ENCODE measurements at places on chromosomes 12 and 14.

GRCh38 chr12:132788375-132789098, 26.9 kb upstream of the ANKLE2 start:
- no peak for DNase-seq

GRCh38 chr14:34361504-34362011, 100.5 kb downstream of the SPTSSA start:
- DNase-seq: no peak

DNA sequence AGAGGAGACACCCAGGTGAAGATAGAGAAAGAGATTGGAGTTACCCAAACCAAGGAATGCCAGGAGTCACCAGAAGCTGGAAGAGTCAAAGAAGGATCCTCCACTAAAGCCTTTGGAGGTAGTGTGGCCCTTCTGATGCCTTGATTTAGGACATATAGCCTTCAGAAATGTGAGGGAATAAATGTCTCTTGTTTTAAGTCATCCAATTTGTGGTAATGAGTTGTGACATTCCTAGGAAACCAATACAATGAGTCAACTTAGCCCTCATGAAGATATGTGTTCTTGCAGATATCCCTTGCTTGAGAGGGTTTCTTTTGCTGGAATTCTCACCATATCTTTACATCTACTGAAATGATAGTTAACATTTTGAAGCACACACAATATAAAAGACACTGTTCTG, 58.8 kb downstream of the CCER1 start:
- no peak for DNase-seq

DNA sequence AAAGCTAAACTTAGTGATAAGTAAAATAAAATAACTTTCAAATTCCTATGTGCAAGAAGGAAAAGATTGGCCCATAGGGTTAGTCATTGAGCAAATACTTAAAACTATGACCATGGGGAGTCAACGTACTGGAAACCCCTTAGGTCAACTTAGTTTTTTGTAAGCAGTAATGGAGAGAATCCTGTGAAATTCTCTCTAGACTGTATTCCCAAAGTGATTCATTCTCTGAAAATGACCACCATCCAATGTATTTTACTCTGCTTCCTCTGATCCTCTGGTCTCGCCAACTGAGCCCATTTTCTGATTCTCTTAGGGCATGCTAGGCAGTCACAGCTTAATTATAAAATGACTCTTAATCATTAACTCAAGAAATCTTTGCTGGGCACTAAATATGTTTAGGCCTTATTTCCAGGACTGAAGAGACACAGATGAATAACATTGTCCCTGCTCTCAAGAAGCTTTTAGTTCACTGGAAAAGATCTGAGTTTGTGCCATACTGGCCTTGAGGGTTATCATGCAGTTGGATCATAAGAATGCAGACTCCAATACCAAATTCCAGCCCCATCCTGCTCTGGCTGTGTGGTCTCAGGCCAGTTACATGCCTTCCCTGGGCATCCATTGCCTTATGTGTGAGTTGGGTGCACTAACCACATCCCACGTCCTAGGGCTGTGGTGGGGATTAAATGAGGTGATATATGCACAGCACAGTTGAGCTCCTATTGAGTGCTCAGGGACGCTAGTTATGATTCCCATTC, 732.4 kb downstream of the AACS start:
- DNase-seq: no peak

GRCh38 chr14:37591311-37591940, 3.6 kb downstream of the FOXA1 start:
- DNase-seq: no peak

- DNase-seq: no peak
Observed at GRCh38 chr12:27498149-27498548, 25.9 kb upstream of the PPFIBP1 start.

DNA sequence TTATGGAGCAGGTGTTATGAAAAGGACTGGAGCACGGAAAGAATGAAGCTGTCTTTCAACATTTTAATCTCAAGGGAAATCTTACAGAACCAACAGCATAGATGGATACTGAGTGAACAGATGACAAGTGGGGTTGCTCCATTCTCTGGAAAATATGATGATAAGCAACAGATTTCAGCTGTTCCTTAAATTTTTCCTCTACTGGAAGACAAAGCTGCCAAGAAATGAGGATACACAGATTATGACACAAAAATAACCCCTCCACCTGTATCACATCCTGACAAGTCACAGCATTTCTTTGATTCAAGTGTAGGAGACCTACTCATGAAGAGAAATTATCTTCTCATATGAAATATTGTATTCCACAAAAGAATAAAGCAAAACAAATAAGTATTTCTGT, 13.0 kb upstream of the TMTC2 start:
- no peak for DNase-seq

DNA sequence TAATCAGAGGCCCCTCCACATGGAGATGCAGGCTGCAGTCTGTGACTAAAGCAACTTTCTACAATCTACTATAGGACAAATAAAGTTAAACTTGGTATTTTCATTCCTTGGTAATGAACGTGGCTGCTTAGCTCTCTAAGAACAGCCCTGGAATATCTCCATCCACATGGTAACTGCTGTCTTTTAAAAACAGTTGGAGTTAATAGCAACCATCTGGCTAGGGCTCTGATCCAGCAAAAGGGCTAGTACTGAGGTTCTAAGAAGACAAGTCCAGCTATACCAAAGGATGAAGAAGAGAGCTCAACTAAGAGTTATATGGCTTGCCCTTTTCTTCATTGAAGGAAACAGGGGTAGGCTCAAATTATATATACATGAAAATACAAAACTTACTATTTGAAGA, 920.1 kb downstream of the FLRT2 start:
- DNase-seq: no peak

DNA sequence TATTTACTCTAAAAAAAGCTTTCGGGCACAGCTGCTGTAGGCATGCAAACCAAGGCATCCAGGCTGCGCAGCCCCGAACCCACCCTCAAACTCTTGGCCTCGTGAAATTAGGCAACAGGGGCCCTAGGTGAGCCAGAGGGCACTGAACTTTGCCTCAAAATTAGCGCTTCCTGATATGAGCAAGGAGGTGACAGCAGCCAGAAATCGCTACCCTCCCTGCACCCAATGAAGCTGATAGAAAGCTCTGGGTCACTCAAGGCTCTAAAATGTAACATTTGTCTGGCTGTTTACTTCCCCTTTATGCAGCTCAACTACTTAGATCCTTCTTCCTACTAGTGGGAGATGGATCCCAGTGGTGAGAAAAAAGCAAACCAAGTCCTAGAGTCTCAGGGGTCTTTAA, 61.8 kb downstream of the PITPNM2 start:
- no peak for DNase-seq

- no peak for DNase-seq
Observed at GRCh38 chr12:120625557-120626419, 14.6 kb upstream of the CABP1 start.

- DNase-seq: peak; percentile 16
Observed at GRCh38 chr14:99127651-99128167, 144.3 kb downstream of the BCL11B start.

DNA sequence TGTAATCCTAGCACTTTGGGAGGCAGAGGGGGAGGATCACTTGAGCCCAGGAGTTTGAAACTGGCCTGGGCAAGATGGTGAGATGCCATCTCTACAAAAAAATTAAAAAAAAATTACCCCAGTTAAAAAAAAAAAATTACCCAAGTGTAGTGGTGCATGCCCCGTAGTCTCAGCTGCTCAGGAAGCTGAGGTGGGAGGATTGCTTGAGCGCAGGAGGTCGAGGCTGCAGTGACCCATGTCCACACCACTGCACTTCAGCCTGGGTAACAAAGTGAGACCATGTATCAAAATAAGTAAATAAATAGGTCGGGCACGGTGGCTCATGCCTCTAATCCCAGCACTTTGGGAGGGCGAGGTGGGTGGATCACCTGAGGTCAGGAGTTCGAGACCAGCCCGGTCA, 128.8 kb downstream of the VRK1 start:
- DNase-seq: no peak

GRCh38 chr12:15858353-15858752, 23.8 kb upstream of the STRAP start:
- no peak for DNase-seq

GRCh38 chr14:50021261-50022031, 94.9 kb downstream of the VCPKMT start:
- DNase-seq: no peak

DNA sequence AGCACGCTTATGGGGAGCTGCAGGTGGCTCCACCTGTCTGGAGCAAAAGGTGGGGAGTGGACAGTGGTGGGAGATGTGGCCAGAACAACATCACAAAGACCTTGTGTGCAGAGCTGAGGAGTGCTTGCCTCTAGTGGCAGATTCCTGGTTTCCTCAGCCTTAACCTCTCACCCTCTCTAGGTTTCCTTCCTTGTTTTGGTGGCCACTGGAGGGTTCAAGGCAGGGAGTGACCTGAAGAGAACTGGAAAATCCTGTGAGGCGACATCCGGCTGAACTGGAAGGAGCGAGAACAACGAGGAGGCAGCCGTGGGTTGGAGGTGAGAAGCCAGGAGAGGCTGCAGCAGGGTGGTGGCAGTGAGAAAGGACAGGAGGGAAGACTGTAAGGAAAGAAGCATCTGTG, 6.3 kb upstream of the FLVCR2 start:
- no peak for DNase-seq

DNA sequence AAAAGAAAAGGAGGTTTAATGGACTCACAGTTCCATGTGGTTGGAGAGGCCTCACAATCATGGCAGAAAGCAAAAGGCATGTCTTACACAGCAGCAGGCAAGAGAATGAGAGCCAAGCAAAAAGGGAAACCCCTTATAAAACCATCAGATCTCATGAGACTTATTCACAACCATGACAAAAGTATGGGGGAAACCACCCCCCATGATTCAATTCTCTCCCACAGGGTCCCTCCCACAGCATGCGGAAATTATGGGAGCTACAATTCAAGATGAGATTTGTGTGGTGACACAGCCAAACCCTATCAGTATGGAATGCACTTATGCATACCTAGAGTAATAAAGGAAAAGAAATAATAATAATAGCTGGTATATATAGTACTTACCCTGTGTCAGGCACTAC, 4.5 kb upstream of the GLIPR1 start:
- no peak for DNase-seq

DNA sequence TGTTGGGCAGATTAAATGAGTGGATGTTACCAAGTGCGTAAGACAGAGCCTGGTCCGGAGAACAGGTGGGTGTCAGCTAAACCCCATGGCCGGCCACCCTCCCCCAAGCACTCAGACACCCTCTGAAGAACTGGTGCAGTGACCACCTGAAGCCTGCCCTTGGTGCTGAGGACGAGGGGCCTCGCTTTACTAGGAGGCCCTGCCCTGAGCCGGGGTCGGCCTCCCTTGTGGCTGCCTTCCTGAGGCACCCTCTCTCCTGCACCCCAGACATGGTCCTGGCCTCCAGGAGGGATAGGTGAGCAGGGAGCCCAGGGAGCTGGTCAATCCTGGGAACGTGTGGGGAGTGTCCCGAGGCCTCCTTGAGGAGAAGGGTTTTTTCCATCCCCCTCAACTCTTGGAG, 4.9 kb upstream of the KIF26A start:
- no peak for DNase-seq

DNA sequence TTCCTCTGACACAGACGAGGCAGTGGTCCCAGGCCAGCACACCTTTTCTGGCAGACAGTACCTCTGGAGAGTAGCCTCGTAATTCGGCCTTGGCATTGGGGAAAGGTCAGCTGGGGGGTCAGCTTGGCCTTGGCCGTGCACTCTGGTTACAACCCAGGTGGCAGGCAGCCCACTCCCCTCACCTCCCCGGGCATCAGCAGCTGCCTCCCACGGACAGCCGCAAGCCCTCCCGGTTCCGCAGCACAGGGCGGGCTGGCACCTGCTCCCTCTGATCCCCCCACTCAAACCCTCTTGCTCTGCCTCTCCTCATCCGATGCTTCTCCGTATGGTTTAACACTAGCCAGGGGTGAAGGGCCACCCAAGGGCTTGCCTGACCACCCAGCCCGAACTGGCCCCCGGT, 50.6 kb downstream of the TEAD4 start:
- DNase-seq: no peak

GRCh38 chr12:55495490-55495889, 3.3 kb downstream of the OR6C68 start:
- DNase-seq: no peak

GRCh38 chr14:64478634-64479250, 13.4 kb downstream of the AKAP5 start:
- no peak for DNase-seq

GRCh38 chr14:92551044-92551841, 37.7 kb downstream of the RIN3 start:
- DNase-seq: no peak

- DNase-seq: no peak
Observed at GRCh38 chr12:100375038-100375735, 18.3 kb downstream of the SLC17A8 start.

DNA sequence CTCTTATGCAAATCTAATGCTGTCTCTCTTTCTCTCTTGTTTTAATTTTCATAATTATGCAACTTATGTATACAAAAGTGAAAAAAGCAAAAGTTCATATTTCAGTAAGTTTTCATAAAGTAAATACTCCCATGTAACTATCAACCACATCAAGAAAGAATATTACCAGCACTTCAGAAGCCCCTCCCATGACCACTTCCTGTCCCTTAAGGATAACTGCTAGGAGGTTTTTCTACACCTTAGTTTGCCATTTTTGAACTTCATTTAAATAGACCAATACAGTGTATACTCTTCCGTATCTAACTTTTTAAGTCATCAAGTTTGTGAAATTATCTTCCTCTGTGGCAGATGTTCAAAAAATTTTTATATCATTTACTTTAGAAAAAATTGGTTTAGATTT, 547 bp upstream of the OR4K15 start:
- DNase-seq: no peak

DNA sequence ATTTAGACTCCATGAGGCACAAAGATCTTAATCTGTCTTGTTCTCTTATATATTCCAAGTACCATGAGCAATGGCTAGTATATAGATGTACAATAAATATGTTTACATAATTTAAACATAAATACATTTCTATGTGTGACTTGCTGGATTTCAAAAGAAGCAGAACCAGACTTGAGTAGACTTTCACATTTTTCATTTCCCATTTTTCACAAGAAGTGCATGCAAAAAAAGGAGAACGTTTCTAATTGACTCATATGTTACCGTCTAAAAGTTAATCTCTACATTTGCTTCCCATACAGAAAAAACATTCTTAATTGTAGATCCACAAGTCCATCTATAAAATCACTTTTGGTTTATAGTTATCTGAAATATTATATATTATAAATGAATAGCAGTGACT, 256.5 kb upstream of the USP15 start:
- no peak for DNase-seq

DNA sequence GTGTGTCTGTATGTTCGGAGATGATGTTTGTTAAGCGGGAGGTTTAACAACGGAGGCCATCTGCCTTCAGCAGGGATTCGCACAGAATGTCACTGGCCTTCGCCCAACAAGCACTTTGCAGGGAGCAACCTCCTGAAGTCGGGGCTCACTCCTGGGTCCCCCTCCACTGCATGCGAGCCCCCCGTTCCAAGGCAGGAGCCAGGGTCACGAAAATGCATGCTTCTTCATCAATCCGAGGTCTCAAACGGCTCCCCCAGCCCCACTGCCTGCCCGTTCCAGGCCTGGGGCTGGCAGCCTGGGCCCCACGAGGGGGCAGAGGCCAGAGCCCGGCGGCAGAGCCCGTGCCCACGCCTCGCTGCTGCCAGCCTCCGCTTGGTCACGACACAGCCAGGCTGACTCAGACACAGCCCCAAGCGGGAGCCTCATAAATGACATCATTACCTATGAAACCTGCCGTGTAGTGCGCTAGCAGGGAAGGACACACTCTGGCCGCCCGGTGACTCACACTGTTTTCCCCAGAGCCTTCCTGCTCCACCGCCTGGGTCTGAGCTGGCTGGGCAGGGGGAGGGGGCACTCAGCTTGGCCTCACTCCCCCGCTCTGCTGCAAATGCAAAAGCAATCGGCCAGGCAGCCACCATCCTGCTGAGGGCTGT, 169.5 kb upstream of the RTL1 start:
- DNase-seq: peak; percentile 83

GRCh38 chr14:87494010-87494409, 499.0 kb downstream of the GALC start:
- no peak for DNase-seq
